ENCODE measurements at places on chromosomes 6 and 20.

- no peak for DNase-seq
Observed at GRCh38 chr20:51365670-51366069, 176.8 kb downstream of the NFATC2 start.

DNA sequence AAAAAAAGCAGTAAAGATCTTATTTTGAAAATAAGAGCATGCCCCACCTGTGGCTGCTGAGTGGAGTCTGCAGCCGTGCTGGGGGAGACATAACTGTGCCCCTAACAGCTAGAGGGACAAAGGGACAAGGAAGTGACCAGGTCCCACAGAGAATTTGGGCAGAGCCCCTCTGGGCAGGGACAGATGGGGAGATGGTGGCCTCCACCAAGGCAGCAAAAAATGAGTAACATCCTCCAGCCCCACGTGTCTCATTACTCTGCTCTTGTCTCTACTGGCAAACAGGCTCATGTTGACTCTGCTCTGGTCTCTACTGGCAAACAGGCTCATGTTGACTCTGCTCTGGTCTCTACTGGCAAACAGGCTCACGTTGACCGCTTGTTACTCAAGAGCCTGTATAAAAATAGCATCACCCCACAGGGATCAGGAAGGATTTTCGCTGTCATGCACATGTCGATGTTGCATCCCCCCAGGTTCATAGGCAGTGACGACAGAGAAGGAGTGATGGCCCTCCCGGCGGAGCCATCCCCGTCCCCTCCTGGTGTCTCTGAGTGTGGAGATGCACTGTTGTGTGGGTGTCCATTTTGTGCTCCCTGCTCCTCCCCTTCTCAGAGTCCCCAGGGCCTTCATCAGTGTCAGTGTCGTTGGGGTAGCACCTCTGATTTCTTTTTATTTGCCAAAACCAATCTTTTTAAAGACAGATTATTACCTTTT is 17.3 kb upstream of the PCMTD2 start:
- no peak for DNase-seq

- DNase-seq = no peak
Observed at GRCh38 chr6:11142296-11143027, 30.9 kb upstream of the ERVFRD-1 start.

DNA sequence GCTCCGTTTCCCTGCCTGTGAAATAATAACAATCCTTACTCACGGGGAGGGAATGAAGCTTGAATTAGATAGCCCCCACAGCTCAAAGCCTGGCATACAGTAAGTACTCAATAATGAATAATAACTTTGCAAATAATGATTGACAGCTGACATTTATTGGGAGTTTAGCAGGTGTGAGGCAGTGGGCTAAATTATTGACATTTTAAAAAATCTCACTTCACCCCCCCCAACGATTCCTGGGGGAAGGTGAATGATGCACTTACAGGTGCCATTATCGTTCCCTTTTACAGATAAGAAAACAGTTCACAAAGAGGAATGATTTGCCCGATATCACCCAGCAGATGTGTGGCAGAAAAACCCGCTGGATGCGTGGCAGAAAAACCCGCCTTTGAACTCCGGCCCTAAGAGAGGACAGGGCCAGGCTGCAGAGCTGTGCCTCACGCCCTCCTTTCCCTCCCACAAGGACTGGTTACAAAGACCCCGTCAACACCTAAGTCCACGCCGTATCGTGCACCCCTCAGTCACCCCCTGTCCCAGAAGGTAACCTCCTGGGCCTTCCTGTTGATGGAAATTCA is 114.2 kb upstream of the PTPN1 start:
- DNase-seq = no peak

- DNase-seq = no peak
Observed at GRCh38 chr6:13762611-13763441, 51.2 kb upstream of the RANBP9 start.

- DNase-seq = no peak
Observed at GRCh38 chr20:58237318-58238132, 9.1 kb upstream of the ANKRD60 start.

DNA sequence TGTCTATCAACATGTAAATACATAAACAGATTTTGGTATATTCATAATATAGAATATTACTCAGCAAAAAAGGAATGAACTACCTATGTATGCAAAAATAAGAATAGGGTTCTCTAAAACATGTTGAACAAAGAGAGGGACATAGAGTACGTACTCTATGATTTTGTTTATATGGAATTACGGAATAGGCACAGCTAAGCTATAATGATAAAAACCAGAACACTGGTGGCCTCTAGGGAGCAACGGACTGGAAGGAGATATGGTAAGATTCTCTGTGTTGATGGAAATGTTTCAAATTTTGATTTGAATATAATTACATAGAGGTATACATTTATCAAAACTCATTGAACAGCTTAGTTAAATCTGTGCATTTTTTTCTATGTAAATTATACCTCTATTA is 19.6 kb downstream of the ADGRG6 start:
- no peak for DNase-seq

DNA sequence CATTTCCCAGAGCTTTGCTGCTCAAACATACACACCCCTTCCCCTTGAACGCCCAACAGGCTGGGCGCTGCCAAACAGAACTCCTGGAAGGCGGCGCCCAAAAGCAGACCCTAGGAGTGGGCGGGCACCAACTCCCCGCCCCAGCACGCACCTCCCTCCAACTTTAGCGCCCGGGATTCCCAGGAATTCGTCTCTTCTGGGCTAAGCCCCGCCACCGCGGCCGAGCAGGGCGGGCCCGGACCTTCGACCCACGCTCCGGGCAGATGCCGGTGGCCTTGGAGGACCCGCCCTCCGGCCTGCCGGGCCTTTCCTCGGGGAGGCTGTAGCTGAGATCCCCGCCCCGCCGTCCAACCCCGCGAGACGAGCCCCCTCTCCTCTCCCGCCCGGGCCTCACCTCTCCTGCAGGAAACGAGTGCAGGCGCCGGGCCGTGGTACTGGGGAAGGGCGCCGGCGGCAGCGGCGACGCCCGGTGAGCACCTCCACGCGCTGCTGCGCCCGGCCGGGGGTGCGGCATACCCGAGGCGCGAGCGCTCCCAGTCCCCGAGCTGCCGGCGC is 659 bp downstream of the MCUR1 start:
- peak; percentile 70 for DNase-seq

DNA sequence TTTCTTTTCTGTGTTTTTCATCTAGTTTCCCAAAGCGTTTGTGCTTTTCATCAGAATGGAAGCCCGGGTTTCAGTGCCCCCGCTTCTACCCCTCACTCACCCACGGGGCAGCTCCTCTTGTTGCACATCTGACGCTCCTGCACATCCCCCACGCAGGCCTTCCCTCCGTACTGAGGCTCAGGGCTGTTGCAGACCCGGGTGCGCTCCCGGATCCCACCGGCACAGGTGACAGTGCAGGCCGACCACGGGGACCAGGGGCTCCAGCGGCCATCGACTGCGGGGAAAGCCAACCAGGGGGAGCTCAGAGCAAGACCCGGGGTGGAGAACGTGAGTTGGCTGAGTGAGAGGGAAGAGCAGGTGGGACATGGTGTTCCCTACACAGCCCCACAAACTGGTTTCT is 19.0 kb downstream of the THBS2 start:
- no peak for DNase-seq

GRCh38 chr6:76984572-76984971 is 478.7 kb downstream of the HTR1B start:
- no peak for DNase-seq

GRCh38 chr6:43886717-43887339 is 116.8 kb downstream of the VEGFA start:
- no peak for DNase-seq

- DNase-seq = no peak
Observed at GRCh38 chr6:145241039-145241438, 494.3 kb downstream of the EPM2A start.

GRCh38 chr20:51009303-51010042 is 13.4 kb downstream of the KCNG1 start:
- no peak for DNase-seq

- DNase-seq = no peak
Observed at GRCh38 chr6:20632696-20633095, 98.4 kb downstream of the CDKAL1 start.

DNA sequence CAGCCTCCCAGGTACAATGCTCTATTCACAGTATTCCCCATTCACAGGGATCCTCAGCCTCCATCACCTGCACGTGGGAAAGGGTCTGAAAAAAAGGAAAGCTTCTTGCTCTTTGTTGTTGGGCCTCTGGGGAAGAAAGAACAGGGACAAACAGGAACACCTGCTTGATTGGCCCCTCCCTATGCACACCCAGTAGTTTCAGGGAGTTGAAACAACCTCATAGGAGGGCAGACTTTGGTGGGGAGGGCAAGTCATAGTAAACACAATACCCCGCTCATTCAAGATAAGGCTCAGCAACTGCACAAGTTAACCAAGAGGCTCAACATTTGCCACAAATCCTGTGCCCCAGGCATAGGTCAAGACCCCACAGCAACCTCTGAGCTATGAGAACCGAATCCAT is 1.7 kb downstream of the GHRH start:
- no peak for DNase-seq

DNA sequence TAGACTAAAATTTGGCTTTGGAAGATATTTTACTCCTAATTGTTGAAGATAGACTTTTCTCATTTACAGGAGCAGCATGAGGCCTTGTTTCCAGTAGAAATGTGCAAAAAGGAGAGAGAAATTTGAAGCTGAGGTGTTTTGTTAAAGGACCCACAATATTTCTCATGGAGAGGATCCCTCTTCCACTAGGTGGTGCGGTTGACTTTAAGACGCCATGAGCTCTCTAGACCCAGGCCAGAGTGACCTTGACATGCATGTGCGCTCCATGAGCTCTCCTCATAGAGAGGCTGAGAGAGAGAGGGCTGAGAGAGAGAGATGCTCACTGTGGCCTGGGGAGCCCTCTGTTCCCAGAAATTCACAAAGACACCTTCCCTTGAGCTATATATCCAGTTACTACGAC is 861.2 kb upstream of the EYS start:
- DNase-seq = no peak
